ENCODE measurements at places on chromosomes 7 and 10.

DNA sequence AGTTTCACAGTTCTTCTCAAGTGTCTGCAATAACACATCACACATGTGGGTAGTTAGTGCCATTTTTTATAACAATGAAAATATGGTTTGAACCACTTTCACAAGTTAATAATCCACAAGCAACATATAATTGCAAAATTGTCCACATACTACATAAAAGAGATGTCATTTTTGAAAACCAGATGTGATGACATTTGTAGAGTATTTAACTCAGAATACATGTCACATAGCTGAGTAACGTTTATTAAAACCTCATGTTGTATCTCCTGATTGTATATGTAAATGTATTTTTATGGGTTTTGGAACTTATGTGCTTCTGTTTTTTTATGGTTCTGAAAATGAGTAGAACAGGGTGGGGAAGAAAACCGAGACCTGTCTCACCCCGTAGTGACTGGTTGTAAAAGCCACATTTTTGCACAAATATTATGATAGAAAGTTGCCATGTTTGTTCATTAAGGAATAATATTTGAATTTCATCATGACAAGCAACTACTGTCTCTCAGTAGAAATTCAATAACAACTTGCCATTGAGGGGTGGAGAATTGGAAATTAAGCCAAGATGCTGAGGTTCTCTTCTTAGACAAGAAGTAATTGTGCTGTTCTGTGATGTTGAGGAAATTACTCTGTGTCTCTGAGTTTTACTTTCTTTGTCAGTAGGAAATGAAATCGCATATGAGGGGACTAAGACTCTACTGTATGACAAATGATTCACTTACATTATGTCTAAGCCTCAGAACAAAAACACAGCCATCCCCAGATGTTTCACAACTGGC lies 29.2 kb upstream of the EGFR start:
- DNase-seq = no peak

DNA sequence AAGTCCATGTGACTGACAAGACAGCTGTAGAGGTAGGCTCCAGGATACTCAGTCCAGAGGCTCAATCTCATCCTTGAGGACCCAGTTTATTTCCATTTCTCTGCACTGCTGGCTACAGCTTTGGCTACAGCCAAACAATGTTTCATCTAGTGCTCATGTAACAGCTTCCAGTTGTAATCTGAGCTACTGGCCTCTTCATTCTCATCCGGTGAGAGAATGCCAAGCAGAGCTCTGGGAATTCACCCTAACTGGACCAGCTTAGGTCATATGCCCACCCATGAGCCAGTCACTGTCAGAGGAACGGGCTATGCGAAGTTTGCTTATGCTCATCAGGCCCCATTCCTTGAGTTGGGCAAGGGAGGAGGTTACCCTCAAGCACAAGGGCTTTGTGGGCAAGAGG lies 192.9 kb downstream of the EVX1 start:
- DNase-seq = no peak

GRCh38 chr10:34163075-34163905 lies 651.8 kb downstream of the PARD3 start:
- no peak for DNase-seq

DNA sequence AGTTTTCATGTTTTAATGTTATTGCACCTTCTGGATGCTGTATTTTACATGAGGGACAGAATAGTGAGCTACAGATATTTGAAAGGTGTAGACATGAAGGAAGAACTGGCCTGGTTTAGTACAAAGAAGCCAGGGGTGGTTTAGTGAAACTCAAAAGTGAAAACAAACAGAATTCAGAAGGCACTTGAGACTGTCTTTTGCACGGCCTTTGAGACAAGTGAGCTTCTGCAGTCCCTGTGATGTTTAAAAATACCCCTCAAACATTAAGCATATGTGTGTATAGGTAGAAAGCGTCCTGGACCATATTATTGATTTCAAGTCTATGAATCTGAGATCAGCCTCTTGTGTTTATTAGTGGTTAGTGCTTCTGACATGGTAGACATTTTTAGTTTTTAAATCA lies 118.9 kb downstream of the CDK14 start:
- DNase-seq = no peak

DNA sequence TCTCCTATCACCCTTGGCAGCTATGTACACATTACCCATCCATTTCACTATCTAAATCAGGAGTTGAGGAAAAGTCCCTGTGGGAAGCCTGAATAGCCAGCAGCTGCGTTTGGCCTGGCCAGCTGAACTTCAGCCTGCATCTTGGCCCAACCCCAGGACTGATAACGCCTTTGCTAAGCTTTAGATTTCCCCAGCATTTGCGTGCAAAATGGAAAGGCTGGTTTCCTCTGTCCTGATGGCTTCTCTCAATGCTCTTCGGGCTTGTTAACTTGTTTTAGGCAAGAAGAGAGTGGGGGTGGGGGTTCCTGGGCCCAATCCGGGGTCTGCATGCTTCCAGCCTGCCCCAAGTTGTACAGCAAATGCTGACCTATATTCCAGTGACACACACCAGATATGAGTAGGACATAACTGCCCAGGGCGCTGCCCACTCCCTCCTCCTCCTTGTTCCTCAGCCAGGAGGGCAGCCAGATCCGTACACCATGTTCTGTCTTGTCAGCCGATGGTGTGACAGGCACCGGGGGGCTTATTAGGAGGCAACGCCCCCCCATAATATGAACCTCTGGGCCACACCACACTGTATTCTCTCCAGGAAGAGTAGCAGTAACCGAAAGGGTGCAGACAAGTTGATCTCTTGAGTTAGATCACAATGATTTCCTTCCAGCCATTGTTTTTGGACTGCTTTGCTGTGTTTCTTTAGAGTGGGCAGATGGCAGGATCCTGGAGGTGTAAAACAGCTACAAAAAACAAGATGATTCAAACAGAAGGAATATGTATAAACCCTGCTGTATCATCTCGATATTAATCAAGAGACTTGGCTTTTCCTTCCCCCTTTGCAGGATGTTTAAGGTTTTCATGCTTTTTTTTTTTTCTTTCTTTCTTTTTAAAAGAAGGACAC lies 339.0 kb downstream of the RNLS start:
- DNase-seq = peak; percentile 96

DNA sequence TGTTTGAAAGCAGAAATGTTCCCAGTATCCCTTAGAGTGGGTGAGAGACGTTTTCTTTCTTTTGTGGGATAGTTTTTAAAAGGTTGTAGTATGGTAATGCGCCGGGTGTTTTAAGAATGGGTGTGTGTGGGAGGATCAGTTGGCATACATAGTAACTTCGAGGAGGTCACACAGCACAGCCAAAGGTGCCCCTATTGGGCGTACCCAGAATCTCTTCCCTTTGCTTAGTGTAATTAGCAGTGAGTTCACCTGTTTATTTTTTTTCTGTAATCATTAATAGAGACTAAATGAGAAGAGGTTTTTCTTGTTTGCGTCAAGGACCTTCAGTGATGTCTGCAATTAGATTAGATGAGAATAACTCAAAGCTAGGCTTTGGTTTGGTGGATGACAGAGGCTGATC lies 1.5 kb downstream of the PLEKHA8 start:
- peak; percentile 25 for DNase-seq

Data from cerebellar cortex (tissue), 1 donor.